Thyroid gland (tissue), 4 donors: ENCODE measurements at places on chromosomes 1 and 21. TPM values are rescaled to one million over a fixed set of nuclear protein-coding genes. Genes with fewer than 3 reads are reported as not detected.

HMGCS2 gene
- not detected for total RNA-seq

GRCh38 chr1:14067711-14068110 is 367.7 kb downstream of the PRDM2 start:
- H3K36me3 ChIP-seq: no peaks in the 10 kb centered on the region
- H3K4me3 ChIP-seq: no peak overlapping the region
- no peak overlapping the region for H3K27ac ChIP-seq
- no peaks in the 10 kb centered on the region for H3K27me3 ChIP-seq
- DNase-seq: no peak

- H3K27ac ChIP-seq: peak overlapping the region; percentile 77
- peak; percentile 70 for DNase-seq
These were observed 464.5 kb downstream of the USP25 start for GRCh38 chr21:16194095-16194787.

DNA sequence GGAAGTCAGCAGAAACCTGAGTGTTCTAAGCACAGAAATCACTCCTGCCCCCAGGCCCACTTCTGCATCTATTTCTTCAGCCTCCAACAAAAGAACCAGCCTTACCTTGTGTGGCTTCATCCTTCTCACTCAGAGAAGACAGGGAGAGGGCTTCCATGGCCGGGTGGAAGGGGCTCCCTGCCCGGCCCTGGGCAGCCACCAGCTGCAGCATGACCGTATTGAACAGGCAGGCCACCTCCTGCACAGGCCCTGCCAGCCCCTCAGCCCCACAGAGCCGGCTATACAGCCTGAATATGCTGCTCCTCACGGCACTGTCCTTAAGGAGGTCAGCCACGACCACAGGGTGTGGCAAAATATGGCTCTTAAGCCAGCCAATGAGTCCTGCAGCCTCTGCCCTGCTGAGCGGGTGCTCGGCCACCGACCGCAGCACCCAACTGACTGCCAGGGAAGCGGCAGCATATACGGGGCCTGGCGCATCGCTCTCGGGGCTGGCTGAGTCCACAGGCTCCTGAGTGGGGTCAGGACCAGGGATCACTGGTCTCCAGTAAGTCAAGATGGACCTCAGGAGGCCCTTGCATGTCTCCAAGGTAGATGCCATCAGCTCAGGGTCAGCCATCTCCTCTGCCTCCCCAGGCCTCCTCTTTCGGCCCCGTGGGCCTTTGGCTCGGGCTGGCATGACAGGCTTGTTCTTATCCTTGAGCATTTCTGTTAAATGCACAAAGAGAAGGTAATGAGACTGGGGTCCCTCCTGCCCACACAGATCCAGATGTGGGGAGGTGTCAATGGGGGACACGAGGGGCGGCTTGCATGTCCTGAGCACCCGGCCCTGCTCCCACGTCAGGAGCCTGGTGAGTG is 17.9 kb downstream of the MRAP start:
- H3K36me3 ChIP-seq: peaks cover 58% of the 10 kb centered on the region
- H3K27ac ChIP-seq: no peak overlapping the region
- no peak for DNase-seq
- H3K4me1 ChIP-seq: peaks cover 4% of the 10 kb centered on the region
- no peaks in the 10 kb centered on the region for H3K27me3 ChIP-seq

GRCh38 chr1:245153552-245154428 is 995 bp upstream of the KIF26B start:
- H3K27ac ChIP-seq: no peak overlapping the region
- no peaks in the 10 kb centered on the region for H3K36me3 ChIP-seq
- peak; percentile 35 for DNase-seq
- no peaks in the 10 kb centered on the region for H3K27me3 ChIP-seq
- peak overlapping the region; percentile 33 for H3K4me3 ChIP-seq
- peaks cover 17% of the 10 kb centered on the region for H3K4me1 ChIP-seq

C1QTNF12 gene
- not detected for total RNA-seq

ACTA1 gene
- 0.40 TPM for total RNA-seq

GRCh38 chr1:236451796-236452373 is 57.8 kb downstream of the EDARADD start:
- H3K27ac ChIP-seq: peak overlapping the region; percentile 74
- H3K36me3 ChIP-seq: no peaks in the 10 kb centered on the region
- no peaks in the 10 kb centered on the region for H3K27me3 ChIP-seq
- peak; percentile 88 for DNase-seq

DNA sequence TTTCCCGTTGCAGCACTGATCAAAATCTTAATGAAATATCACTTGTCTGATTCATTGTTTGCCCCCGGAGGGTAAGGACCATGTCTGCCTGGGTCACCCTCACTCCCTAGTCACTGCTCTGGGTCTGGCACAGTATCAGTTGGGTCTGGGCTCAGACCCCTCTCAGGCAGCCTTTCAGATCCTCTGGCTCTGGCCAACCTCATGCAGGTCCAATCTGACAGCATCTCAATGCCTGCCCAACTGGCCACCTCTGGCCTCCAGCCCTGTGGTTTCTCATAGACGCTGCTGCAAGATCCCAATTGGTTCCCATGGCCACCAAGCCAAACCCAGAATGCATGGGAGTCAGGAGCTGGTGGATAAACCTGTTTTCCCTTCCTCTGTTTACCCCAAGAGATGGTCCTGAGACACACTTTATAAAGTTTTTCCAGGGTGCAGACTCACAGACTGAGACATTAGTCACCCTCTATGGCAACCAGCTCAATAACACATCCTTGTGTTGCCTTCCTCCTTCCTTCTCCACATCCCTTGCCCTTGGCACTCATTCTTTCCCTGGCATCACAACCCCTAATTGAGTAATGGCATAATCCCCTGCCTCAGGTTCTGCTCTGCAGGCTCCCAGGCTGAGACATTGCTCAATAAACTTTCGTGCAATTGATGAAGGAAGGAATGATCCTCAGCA is 199.2 kb downstream of the GRIK3 start:
- no peak overlapping the region for H3K27ac ChIP-seq
- H3K27me3 ChIP-seq: no peaks in the 10 kb centered on the region
- no peak for DNase-seq
- no peak overlapping the region for H3K4me3 ChIP-seq

- H3K36me3 ChIP-seq: no peaks in the 10 kb centered on the region
- H3K4me3 ChIP-seq: no peak overlapping the region
- H3K27me3 ChIP-seq: no peaks in the 10 kb centered on the region
These were observed 252.1 kb downstream of the PRDM2 start for GRCh38 chr1:13951793-13952751.

RGS13 gene
- not detected for total RNA-seq

DNA sequence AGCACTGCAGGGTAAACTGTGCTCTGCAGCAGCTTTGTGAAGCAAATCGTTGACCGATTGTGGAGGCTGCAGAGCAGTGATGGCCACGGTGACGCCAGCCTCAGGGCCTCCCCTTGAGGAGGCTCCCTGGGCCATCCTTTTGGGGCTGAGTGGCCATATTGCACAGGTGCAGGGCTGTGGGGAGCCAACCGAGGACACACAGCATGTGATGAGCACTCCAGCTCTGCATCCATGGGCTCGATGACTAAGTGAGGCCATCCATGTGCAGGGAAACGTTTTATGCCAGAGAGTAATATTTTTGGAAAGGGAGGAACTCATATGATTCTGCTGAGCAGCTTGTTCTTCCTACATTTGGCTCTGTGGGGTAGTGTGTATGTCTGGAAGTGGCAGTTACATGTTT is 24.6 kb downstream of the KCNK1 start:
- DNase-seq: no peak
- no peaks in the 10 kb centered on the region for H3K4me1 ChIP-seq
- no peak overlapping the region for H3K4me3 ChIP-seq
- no peak overlapping the region for H3K27ac ChIP-seq

SPRR1B gene
- total RNA-seq: not detected

DNA sequence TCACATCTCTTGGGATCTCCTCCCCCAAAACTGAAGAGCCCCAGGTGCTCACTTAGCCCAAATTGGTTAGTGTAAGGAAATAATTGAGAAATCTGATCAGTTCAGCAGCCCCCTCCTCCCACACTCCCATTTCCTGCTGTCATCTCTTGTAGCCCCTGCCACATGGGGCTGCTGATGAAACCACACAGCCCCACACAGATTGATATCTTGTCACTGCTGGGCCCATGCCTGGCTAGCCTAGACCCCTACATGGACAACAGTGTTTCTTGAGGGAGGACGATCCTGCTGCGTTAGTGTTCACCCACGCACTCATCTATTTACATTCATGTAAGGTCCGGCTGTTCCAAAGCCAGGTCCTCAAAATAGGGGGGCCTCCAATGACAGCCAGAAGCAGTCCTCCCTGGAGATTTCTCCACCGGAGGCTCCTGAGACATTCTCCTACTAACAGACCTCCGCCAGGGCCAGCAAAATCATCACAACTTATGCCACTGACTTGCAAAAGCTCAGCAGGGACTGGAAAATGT is 23.9 kb upstream of the RXRG start:
- no peak for DNase-seq
- H3K4me3 ChIP-seq: no peak overlapping the region
- no peaks in the 10 kb centered on the region for H3K4me1 ChIP-seq

GRCh38 chr1:9262096-9262986 is 27.8 kb downstream of the H6PD start:
- H3K27ac ChIP-seq: no peak overlapping the region
- H3K27me3 ChIP-seq: no peaks in the 10 kb centered on the region
- H3K4me1 ChIP-seq: no peaks in the 10 kb centered on the region
- no peak for DNase-seq
